HFFc6 (cell line): ENCODE measurements at places on chromosomes 16 and 17.

GRCh38 chr16:47731252-47731651 lies 270.1 kb downstream of the PHKB start:
- H3K4me3 ChIP-seq: peak overlapping the region; percentile 78
- peak; percentile 85 for DNase-seq
- H3K36me3 ChIP-seq: peaks cover 4% of the 10 kb centered on the region; the same call in 1 of the 2 replicates
- H3K4me1 ChIP-seq: peaks cover 62% of the 10 kb centered on the region

GRCh38 chr17:9587969-9588656 lies 11.7 kb downstream of the CFAP52 start:
- no peaks in the 10 kb centered on the region for H3K36me3 ChIP-seq
- peaks cover 3% of the 10 kb centered on the region; the same call in 1 of the 2 replicates for H3K27me3 ChIP-seq
- H3K4me1 ChIP-seq: no peaks in the 10 kb centered on the region
- H3K27ac ChIP-seq: no peak overlapping the region
- no peak for DNase-seq

GRCh38 chr16:11325404-11326083 lies 19.7 kb upstream of the RMI2 start:
- H3K4me3 ChIP-seq: no peak overlapping the region
- peaks cover 3% of the 10 kb centered on the region; the same call in 1 of the 2 replicates for H3K27me3 ChIP-seq
- H3K4me1 ChIP-seq: peaks cover 31% of the 10 kb centered on the region
- H3K27ac ChIP-seq: no peak overlapping the region

GRCh38 chr16:2756288-2757015 lies 4.0 kb downstream of the SRRM2 start:
- no peak overlapping the region for H3K4me3 ChIP-seq
- H3K27me3 ChIP-seq: peaks cover 5% of the 10 kb centered on the region
- H3K36me3 ChIP-seq: peaks cover 85% of the 10 kb centered on the region
- DNase-seq: no peak
- H3K27ac ChIP-seq: peak overlapping the region; percentile 30

DNA sequence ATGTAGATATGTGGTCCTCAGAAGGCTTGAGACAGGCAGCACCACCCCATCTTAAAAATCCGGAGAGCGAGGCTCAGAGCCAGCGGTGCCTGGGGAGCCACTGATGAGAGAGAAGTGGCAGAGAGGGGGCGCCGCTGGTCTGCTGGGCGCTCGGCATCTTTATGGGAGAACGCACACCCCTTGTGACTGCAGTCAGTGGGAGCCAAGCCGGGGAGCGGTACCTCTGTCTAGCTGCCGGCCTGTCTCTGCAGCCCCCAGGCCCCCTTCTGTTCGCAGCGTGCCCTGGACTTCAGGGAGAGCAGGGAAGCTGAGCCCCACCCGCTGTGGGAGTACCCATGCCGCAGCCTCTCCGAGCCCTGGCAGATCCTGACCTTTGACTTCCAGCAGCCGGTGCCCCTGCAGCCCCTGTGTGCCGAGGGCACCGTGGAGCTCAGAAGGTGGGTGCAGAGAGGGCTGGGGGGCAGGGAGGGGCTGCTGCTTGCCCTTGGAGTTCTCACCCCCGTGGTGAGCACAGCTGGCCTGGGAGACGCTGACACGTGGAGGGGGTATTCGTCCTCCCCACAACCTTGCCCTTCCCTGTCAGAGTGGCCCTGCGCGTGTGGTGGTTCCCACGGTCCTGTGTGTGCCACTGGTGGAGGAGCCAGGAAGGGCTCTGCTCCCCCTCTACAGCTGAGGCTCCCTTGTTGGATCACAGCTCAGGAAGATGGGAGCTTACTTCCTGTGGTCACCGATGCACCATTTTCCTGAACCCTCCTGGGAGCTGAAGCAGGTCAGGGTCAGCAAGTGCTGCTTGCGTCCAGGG lies 44.8 kb downstream of the PRMT7 start:
- H3K36me3 ChIP-seq: no peaks in the 10 kb centered on the region
- no peak overlapping the region for H3K4me3 ChIP-seq
- H3K27me3 ChIP-seq: no peaks in the 10 kb centered on the region
- H3K27ac ChIP-seq: no peak overlapping the region

GRCh38 chr16:83994703-83995102 lies 26.7 kb downstream of the NECAB2 start:
- no peak overlapping the region for H3K4me3 ChIP-seq
- peaks cover 30% of the 10 kb centered on the region for H3K4me1 ChIP-seq
- no peaks in the 10 kb centered on the region for H3K36me3 ChIP-seq
- no peak for DNase-seq
- H3K27me3 ChIP-seq: peaks cover 16% of the 10 kb centered on the region
- no peak overlapping the region for H3K27ac ChIP-seq

DNA sequence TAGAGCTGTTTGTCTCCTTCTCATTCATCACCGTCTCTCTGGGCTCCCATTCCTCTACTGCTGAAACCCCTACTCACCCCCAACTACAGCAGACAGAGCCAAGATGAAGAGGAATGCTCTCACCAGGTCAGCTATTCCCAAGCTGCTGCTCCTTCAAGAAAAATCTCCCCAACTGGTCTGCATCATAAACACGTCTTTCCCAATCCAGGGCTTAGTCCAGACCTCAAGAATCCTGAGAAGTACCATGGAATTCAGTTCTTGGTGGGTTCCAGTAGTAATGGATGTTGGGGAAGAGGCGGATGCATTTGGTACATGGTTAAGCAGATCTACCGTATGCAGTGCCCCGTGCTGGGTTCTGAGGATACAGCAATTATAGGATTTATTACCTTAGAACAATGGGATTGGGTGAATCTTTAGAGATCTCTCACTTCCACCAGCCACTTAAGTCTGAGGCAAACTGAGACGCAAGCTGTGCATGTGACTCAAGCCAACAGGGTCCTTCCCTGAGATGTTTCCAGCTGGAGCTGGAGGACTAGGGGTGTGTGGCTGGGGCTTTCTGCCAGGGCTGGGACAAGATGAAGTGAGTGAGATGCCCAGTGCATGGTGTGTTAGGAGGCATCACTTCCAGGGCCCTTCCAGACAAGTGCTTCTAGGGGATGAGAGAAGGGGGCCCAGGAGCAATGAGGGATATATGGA lies 232.7 kb upstream of the CDH5 start:
- H3K4me3 ChIP-seq: no peak overlapping the region
- H3K27me3 ChIP-seq: peaks cover 14% of the 10 kb centered on the region
- no peaks in the 10 kb centered on the region for H3K36me3 ChIP-seq
- no peak overlapping the region for H3K27ac ChIP-seq

- H3K27me3 ChIP-seq: peaks cover 31% of the 10 kb centered on the region
- peaks cover 70% of the 10 kb centered on the region for H3K36me3 ChIP-seq
- peaks cover 70% of the 10 kb centered on the region for H3K4me1 ChIP-seq
Observed at GRCh38 chr17:64503821-64504768, 2.0 kb downstream of the DDX5 start.

DNA sequence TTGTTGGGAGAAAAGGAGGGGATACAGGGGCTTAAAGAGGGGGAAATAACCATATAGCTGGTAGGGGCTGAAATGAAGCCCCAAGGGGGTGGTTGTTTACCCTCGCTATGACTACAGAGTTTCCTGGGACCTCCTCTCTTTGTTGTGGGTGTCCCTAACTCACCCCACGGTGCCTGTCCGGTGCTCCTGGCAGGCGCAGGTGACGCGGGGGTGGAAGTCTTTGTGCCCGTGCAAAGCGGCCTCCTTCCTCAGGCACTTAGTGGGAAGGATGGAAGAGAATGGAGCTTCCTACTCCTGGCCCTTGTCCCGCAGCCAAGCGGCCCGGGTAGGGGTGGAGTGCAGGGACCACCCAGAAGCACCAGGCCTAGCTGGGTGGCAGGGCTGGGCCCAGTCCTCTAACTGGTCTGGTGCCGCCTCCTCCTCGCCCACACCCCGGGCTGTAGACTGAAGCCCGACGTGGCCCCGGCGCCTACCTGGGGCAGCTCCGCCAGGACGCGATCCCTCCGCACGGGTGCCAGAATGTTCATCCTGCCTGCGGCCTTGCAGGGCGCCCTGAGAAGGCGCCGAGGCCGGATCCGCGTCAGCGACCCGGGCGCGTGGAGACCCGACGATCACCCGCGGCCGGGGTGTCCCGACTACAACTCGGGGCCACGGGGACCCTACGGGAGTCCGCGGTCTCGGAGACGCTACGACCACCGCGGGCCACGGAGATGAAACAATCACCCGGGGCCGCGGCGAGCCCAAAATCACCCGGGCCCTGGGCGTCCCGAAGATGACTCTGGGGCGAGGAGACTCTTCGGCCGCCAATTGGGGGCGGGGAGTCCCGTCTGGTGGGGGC lies 709 bp downstream of the RAB34 start:
- H3K36me3 ChIP-seq: peaks cover 46% of the 10 kb centered on the region
- peaks cover 13% of the 10 kb centered on the region for H3K27me3 ChIP-seq
- H3K27ac ChIP-seq: peak overlapping the region; percentile 82

GRCh38 chr17:17325816-17326215 lies 22.6 kb downstream of the NT5M start:
- no peak overlapping the region for H3K27ac ChIP-seq
- no peak overlapping the region for H3K4me3 ChIP-seq
- no peaks in the 10 kb centered on the region for H3K36me3 ChIP-seq
- peaks cover 12% of the 10 kb centered on the region for H3K27me3 ChIP-seq

DNA sequence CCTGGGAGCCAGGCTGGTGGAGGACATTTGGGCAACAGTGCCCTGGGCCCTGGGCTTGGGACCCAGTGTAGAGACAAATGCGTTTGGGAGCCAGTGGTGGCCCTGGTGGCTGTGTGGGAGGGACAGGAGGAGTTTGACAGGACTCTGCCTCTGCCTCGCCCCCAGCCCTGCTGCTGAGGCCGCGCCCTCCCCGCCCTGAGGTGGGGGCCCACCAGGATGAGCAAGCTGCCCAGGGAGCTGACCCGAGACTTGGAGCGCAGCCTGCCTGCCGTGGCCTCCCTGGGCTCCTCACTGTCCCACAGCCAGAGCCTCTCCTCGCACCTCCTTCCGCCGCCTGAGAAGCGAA lies 11.9 kb upstream of the TCAP start:
- H3K36me3 ChIP-seq: no peaks in the 10 kb centered on the region
- H3K4me3 ChIP-seq: no peak overlapping the region
- H3K4me1 ChIP-seq: peaks cover 21% of the 10 kb centered on the region
- no peak overlapping the region for H3K27ac ChIP-seq
- H3K27me3 ChIP-seq: peaks cover 2% of the 10 kb centered on the region; the same call in 1 of the 2 replicates

DNA sequence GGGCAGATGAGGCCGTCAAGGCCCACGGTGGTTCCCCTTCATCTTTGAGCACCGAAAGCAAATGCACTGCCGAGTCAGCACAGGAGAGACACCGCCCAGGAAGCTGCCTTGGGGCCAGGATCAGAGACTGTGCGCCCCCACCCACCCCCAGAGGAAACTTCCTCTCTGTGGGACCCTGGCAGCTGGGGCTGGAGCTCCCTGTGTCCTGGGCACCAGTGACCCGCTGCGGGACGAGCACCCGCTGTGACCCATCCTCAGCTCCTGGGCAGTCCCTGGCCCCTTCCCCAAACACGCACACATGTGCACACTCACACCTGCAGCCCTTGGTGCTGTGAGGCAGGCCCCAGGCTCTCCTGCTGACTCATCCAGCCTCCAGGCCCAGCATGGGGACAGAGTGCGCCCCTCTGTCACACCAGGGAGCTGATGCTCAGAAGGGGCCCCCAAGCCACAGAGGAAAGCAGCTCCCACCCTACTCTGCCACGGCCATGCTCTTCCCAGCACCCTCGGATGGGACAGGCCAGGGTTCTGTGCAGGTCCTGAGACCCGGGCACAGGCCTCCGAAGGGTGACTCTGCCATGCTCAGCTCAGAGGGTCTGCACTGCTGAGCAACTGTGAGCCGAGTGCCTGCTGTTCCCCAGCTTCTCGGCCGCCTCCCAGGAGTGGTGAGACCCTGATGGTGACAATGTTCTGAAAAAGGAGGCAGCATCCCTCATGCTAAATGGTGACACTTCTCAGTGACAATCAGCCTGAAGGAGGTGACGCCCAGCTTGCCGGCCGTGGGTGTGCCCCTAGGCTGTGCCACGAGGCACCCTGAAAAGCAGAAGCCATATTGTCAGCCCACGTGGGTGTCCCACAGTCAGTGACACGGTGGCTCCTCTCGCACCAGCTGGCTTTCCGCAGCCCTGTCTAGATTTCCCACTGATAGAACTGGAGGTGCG lies 3.6 kb downstream of the PIEZO1 start:
- peaks cover 39% of the 10 kb centered on the region for H3K4me1 ChIP-seq
- H3K36me3 ChIP-seq: peaks cover 8% of the 10 kb centered on the region; the same call in 1 of the 2 replicates
- no peak for DNase-seq
- peaks cover 2% of the 10 kb centered on the region for H3K27me3 ChIP-seq
- H3K27ac ChIP-seq: peak overlapping the region; percentile 75

- H3K4me1 ChIP-seq: no peaks in the 10 kb centered on the region
- peaks cover 3% of the 10 kb centered on the region; the same call in 1 of the 2 replicates for H3K36me3 ChIP-seq
- no peak overlapping the region for H3K27ac ChIP-seq
- H3K4me3 ChIP-seq: no peak overlapping the region
- H3K27me3 ChIP-seq: peaks cover 52% of the 10 kb centered on the region
- DNase-seq: no peak
Observed at GRCh38 chr17:77036136-77036840, 104.5 kb upstream of the SEC14L1 start.

GRCh38 chr16:66441586-66442375 lies 14.7 kb downstream of the BEAN1 start:
- H3K27ac ChIP-seq: no peak overlapping the region
- H3K27me3 ChIP-seq: peaks cover 54% of the 10 kb centered on the region
- peak; percentile 41 for DNase-seq

GRCh38 chr17:30550512-30551273 lies 73.5 kb downstream of the GOSR1 start:
- H3K36me3 ChIP-seq: no peaks in the 10 kb centered on the region
- no peak overlapping the region; the same call in 1 of the 2 replicates for H3K27ac ChIP-seq
- H3K27me3 ChIP-seq: peaks cover 13% of the 10 kb centered on the region
- no peak overlapping the region for H3K4me3 ChIP-seq
- peaks cover 16% of the 10 kb centered on the region for H3K4me1 ChIP-seq
- DNase-seq: peak; percentile 45

- no peaks in the 10 kb centered on the region for H3K36me3 ChIP-seq
- H3K27me3 ChIP-seq: no peaks in the 10 kb centered on the region
- H3K27ac ChIP-seq: no peak overlapping the region
- peaks cover 8% of the 10 kb centered on the region for H3K4me1 ChIP-seq
- DNase-seq: no peak
Observed at GRCh38 chr16:67676516-67676915, 9.9 kb downstream of the C16orf86 start.

- H3K4me3 ChIP-seq: no peak overlapping the region
- peaks cover 5% of the 10 kb centered on the region; the same call in 1 of the 2 replicates for H3K4me1 ChIP-seq
- no peak for DNase-seq
- no peak overlapping the region for H3K27ac ChIP-seq
- no peaks in the 10 kb centered on the region for H3K27me3 ChIP-seq
Observed at GRCh38 chr16:75446416-75446815, 13.1 kb upstream of the CFDP1 start.

DNA sequence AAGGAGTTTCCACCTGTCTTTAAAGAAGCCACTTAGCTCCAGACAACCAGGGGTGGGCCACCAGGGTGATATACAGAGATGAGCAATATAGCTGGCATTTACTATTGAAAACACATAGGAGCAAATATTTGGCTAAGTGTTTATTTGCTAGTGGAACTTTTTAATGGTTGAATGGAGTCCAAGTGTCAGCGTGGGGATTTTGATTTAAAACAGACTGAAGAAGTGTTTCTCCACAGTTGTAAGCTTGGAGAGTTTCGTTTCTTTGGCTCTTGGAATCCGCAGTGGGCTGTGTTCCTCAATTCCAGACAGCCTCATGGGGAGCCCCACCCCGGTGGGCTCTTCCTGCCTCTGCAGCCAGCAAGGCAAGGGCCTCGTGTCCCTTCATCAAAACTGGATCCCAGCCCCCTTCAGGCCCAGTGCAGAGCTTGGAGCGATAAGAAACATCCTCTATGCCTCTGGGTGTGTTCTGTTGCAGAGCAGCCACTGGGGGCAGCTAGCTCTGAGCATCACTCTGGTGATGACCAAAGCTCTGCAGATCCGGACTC lies 36.1 kb downstream of the NOG start:
- H3K4me1 ChIP-seq: peaks cover 16% of the 10 kb centered on the region
- H3K27me3 ChIP-seq: peaks cover 9% of the 10 kb centered on the region
- no peaks in the 10 kb centered on the region for H3K36me3 ChIP-seq
- peak overlapping the region; percentile 64 for H3K4me3 ChIP-seq
- peak; percentile 67 for DNase-seq
